ENCODE measurements at places on chromosomes 16 and 17.

GRCh38 chr17:78211032-78211431 is 3.0 kb upstream of the BIRC5 start:
- no peak for DNase-seq

DNA sequence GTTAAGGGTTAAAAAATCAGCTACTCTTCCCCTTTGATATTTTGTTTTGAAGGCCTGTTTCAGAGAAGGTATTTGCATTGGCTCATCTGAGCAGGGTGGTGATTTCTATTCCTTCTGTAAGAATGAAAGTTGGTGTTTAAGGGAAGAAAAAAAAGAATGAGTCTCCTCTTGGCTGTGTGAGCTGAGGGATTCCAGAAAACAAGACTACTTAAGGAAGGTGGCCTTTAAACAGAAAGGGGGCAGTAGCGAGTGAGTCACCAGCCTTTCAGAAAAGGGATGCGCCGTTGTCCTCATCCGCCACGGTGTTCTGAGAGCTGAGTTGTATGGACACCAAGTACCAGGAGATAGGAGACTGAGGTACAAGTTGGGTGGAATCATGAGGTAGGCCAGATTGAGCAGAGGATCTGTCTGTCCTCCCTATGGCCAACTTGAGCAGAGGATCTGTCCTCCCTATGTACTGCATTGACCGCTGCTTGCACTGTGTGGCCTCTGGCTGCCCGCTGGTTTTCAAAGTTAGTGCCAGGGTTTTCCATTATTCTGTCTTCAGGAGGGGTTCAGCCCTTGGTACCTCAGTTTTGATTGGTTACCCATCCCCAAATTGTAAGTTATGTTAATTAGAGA is 8.2 kb downstream of the PRKCA start:
- DNase-seq: no peak

DNA sequence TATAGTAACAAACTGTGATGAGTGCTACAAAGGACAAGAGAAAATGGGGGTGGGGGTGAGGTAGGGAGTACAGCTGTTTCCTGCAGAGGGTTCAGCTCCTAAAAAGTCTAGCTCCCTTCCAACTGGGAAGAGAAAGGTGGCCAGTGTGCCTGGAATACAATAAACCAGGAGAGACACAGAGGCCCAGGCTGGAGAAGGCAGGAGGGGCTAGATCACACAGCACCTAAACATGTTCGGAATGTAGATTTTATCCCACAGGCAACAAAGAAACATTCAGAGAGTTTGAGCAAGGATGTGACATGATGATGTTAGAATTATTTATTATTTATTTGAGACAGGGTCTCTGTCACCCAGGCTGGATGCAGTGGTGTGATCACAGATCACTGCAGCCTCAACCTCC is 10.2 kb downstream of the TEX2 start:
- DNase-seq: no peak

GRCh38 chr17:67528751-67529436 is 151.8 kb downstream of the PITPNC1 start:
- no peak for DNase-seq

GRCh38 chr17:64439956-64440355 is 9.0 kb upstream of the MILR1 start:
- no peak for DNase-seq

- no peak for DNase-seq
Measured at GRCh38 chr16:25210758-25211157, 6.0 kb upstream of the AQP8 start.

DNA sequence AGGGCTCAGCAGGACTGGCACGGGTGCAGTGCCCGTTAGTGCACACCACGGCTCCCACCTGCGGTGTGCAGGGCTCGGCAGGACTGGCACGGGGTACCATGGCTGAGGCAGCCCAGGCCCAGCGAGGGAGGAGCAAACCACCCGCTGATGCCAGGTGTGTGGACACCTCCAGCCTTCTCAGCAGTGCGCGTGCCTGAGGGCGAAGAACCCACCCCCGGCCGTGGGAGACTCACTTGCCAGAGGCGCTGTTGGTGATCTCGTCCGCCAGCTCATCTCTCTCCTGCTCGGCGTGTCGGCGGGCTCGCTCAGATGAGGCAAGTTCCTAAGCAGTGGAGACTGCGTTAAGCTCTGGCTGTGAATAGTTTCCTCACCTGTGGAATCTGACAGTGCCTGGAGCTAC is 45.4 kb downstream of the NDEL1 start:
- no peak for DNase-seq

DNA sequence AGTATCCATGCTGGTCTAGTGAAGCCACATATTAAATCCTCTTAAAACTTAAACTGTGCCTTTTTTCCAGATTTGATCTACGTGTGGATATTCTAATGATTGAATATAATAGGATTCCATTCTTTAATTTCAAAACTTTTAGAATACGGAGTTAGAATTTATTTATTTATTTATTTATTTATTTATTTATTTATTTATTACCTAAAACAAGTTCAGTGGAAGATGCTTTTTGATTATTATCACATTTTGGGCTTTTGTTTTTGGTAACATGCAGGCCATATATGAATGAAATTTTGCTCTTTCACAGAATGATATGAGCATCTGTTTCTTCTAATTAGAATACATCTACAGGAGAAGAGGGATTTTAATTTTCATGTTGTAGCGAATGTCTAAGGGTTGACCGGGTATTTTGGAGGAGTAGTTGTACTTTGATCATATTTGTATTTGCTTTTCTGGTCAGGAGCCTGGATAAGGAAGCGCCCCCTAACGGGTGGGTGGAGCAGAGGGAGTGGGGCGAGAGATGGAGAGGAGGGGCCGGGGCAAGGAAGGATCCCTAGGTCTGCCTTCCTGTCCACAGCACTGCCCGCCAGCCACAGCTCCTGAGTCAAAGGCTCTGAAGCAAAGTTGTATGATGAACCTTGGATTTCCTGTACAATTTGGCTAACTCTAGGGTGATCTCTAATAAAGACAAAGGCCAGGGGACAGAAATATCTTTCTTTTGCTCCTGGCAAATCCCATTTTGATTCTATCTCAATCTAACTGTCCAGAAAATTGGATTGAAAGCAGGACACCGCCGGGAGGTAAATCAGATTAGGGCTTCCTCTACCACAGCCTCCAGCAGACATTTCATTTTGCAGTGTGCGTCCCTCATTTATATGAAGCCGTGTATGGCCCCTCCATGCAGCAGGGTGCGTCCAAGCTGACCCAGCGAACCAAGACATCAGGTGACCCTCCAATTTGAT is 149.1 kb downstream of the PRKCA start:
- DNase-seq: no peak

- peak; percentile 74 for DNase-seq
Measured at GRCh38 chr17:63699638-63700527, at the start of gene LIMD2. LIMD2 (minus strand) TSS chr17:63700125; CDS start chr17:63699298, 827 bp downstream.

- no peak for DNase-seq
Measured at GRCh38 chr16:50279504-50279865, 13.1 kb downstream of the ADCY7 start.

DNA sequence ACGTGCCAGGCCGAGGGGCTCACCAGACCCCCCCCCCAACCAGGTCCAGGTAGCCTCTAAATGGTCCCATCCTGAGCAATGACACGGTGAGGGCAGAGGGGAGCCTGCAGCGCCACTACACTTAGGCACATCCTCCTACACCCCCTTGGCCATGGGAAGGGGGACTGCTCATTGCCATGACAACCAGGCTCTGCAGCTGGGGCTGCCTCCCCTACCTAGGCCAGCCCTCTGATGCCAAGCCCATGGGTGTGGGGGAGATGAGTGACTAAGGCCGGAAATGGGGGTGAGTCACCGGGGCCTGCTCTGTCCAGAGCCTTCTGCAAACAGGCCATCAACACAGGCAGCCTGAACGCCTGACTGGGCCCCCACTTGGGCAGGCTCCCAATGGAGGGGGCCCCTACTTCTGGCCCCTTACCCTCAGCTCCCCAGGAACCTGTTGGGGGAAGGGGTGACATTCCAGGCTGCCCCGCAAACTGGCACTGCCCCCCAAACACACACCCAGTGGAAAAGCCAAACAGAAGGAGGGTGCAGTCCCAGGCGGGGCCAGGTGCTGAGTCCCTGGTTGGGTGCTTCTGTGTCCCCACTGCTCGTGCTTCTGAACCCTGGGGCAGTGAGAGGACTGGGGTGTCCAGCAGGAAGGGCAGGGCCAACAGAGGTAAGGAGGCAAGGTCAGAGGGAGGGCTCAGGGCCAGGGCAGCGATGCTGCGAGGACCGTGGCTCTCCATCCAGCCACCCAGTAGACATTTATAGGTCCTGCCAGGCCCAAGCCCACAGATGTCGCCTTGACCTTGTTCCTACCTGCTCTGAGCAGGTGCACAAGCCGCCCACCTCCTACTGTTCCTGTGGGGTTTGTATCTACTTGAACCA is 8.2 kb downstream of the PLCD3 start:
- DNase-seq: no peak

DNA sequence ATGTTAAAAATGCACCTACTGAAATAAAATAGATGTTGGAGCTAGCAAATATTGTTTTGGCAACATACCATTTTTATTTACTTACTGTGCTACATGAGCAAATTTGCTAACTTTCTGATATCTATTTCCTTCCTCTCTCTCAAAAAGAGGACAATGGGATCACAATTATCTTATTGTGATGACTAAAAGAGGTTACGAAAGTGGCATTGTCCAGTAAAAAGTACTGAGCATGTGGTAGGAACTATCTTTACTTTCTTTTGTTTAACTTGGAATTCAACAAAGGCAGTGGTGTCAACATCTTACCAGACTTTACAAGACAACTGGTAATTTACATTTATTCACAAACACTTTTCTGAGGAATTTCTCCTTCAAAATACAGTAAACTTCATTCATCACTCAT is 1542.6 kb upstream of the CDH8 start:
- no peak for DNase-seq

GRCh38 chr16:56866955-56867830 is 2.2 kb downstream of the SLC12A3 start:
- peak; percentile 23 for DNase-seq

GRCh38 chr17:66406701-66407644 is 104.6 kb downstream of the PRKCA start:
- DNase-seq: no peak

DNA sequence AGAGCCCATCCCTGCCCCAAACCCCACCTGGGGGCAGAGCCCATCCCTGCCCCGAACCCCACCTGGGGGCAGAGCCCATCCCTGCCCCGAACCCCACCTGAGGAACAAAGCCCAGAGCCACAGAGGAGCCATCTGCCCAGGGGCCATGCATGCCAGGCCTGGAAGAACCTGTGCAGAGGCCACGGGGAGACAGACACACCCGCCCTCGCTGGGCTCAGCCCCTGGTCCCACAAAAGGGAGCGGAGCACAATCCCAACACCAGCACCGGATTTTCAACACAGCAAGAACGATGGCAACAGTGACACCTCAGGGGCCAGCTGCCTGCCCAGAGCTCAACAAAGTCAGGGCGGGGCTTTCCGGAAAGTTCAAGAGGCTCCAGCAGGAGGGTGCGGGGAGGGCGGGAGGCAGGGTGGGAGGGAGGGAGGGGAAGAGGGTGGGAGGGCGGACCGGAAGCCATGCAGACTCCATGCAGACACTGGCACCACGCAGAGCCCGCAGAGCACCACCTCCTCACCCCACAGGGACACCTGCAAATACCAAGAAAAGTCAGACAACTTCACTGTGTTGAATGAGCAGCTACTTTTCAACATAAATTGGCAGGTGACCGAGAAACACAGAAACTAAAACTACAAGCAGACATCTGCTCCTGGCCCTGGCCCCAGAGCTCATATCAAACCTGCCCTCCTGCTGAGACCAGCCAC is 27.9 kb upstream of the C16orf95 start:
- DNase-seq: peak; percentile 14

GRCh38 chr17:39462631-39463375 is 1.5 kb downstream of the CDK12 start:
- no peak for DNase-seq

DNA sequence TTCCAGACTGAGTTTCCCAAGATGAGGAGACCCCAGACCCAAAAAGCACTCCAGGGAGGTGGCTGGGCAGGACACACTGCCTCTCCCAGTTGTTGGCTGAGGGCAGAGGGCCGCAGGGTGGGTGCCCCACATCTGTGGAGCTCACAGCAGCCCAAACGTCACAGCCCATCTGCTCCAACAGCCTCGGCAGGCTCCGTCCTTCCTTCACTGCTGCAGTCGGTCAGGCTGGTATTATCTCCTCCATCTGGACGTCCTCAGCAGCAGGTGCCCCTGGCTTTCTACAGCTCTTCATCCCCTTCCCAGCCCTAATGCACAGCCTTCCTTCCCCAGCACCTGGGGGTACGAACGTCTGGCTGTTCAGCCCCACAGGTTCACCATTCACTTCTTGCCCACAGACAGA is 55.2 kb downstream of the PRMT7 start:
- no peak for DNase-seq

GRCh38 chr16:80109581-80109980 is 431.2 kb upstream of the DYNLRB2 start:
- DNase-seq: no peak

DNA sequence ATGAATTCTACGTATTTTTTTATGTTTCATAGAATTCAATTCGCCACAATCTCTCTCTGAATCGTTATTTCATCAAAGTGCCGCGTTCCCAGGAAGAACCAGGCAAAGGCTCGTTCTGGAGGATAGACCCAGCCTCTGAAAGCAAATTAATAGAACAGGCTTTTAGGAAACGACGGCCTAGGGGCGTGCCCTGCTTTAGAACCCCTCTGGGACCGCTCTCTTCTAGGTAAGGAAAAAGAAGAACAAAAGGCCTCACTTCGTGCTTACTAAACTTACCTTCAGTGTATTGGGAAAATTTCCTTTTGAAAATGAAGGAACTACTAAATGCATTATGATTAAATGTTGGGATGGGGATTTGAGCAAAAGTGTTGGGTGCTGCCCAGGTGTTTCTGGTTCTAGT is 63.2 kb downstream of the FOXK2 start:
- DNase-seq: no peak

DNA sequence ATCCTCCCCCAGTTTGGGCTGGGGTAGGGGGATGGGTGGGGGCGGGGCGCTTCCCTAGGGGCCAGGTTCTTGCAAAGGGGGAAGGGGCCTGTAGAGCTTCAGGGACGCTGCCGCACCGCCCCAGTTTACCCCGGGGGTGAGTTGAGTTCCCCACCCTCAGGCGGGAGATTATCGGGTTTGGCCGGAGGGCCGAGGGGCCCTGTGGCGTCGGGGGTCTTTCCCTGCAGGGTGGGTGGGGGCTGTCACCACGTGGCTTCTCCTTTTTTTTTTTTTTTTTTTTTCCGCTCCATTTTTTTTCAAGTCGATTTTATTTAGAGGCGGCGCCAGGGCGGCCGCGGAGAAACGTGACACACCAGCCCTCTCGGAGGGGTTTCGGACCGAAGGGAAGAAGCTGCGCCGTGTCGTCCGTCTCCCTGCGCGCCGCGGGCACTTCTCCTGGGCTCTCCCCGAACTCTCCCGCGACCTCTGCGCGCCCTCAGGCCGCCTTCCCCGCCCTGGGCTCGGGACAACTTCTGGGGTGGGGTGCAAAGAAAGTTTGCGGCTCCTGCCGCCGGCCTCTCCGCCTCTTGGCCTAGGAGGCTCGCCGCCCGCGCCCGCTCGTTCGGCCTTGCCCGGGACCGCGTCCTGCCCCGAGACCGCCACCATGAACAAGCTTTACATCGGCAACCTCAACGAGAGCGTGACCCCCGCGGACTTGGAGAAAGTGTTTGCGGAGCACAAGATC is at the start of gene IGF2BP1:
Gene IGF2BP1 (plus strand): TSS at position 283 of the 724 bp plus-strand sequence. CDS start 361 bp downstream, at position 644.
- no peak for DNase-seq

GRCh38 chr17:28519236-28519635 is 13.1 kb downstream of the FOXN1 start:
- DNase-seq: no peak

Data from stimulated activated CD4-positive, alpha-beta T cell treated with anti-CD3 and anti-CD28 coated beads, Interleukin-15, amount 100 ng/mL, for 48 hours (primary cell).